ENCODE measurements at places on chromosomes 7 and 10.
A peak's percentile ranks its signal among the peaks of the same experiment; 100 is the strongest.

DNA sequence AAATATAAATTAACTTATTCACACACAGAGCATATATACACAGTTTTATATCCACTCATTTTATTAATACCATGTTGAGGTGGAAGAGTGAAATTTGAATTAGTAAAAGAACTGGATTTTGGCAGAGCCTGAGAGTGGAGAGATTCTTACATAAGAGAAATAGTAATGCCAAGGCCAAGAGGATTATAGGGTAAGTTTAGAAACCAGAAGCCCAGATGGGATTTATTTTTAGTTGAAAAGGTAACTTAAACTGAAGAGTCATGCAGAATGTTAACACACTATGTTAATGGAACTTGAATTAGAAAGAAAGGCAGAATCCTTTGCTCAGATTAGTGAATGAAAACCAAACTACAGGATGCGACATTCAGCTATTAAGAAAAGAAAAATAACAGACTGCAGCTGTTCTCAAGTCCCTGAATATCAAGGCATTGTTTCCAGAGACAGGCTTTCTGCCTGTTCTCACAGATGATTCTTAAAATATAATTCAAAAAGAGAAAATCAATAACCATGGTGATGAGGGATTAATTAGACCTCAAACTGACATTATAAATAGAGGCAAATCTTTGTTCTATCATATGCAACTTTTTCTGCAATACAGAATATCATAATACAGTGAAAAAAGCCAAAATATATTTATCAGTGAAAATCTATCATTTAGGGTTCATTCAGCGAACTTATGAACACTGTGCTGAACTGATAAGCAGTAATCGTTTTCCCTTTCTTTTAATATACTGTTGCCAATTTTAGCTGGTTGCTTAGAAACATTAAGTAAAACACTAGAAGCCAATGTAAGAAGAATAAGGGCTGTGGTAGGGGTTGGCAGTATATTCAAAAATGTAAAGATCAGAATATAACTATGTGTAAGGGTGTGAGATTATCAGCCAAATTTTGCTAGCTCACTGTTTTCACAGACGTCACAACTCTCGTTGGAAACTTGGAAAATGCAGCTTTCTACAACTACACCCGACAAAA lies 34.4 kb downstream of the HECTD2 start:
- DNase-seq: no peak

DNA sequence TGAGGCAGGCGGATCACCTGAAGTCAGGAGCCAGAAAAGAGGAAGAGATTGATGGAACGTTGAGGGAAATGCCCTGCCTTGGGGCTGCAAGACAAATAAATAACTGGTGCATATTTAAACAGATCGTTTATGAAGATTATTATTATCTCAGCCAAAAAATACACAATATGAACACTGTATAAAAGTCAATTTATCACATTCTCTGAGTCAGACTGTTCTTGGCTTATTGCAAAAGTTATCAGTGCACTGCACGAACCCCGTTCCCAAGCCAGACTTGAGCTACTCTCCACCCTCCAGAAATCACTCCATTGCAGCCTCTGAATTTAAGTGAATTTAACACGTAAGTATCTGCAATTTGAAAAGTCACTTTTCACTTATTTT lies 1.6 kb downstream of the DNMBP start:
- no peak for DNase-seq

DNA sequence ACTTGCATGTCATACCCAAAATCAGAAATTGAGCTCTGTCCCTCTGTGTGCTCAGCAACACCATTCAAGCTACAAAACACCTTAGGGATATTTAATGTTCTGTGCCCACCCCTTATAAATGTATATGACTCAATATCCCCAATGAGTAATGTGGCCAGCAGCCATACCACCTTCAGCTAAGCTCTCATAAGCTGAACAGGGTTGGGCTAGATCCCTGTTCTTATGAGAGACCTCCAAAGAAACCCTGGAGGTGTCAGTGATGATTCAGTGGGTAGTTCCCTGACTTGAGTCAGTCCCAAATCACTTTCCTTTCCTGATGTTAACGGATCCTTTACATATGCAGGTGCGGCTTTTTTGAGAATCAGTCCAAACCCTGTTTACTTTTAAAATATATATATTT lies 253.8 kb downstream of the CREB5 start:
- no peak for DNase-seq

GRCh38 chr7:7693881-7694280 lies 24.5 kb downstream of the RPA3 start:
- no peak for DNase-seq

GRCh38 chr7:16753102-16753931 lies at the start of gene TSPAN13:
TSS of gene TSPAN13 (plus strand) at chr7:16753755. CDS start at chr7:16753968, 213 bp downstream.
- DNase-seq: no peak

DNA sequence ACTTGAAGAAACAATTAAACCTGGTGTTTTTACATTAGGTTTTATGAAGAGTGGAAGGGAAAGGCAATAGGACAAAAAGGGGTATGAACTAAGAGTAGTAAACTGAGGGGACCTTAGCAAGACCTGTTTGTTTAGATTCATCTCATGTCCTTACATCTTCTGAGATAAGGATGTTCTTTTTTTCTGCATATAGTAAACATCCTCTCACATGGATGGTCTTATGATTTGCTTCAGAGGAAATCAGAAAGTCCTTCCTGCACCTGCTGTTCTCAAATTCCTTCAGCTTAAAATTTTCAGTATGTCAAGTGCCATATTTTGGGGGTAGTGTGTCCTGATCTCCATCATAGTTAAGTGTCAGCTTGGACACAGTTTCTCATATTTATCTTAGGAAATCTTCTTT lies 232.6 kb downstream of the ADK start:
- DNase-seq: no peak

- DNase-seq: no peak
These were observed 72.4 kb downstream of the MACC1 start for GRCh38 chr7:20144801-20145200.

GRCh38 chr7:98348726-98349474 lies 52.0 kb downstream of the BAIAP2L1 start:
- no peak for DNase-seq

- DNase-seq: no peak
These were observed 17.3 kb downstream of the DAGLB start for GRCh38 chr7:6430271-6430940.

- DNase-seq: no peak
These were observed 1.3 kb upstream of the HIP1 start for GRCh38 chr7:75739796-75740672.

GRCh38 chr10:93702210-93703001 lies at the start of gene FRA10AC1:
TSS of gene FRA10AC1 (minus strand) at chr10:93702592. CDS start at chr10:93700106, 2,486 bp downstream.
- peak; percentile 82 for DNase-seq

GRCh38 chr10:103780242-103781149 lies 74.9 kb downstream of the SH3PXD2A start:
- no peak for DNase-seq

DNA sequence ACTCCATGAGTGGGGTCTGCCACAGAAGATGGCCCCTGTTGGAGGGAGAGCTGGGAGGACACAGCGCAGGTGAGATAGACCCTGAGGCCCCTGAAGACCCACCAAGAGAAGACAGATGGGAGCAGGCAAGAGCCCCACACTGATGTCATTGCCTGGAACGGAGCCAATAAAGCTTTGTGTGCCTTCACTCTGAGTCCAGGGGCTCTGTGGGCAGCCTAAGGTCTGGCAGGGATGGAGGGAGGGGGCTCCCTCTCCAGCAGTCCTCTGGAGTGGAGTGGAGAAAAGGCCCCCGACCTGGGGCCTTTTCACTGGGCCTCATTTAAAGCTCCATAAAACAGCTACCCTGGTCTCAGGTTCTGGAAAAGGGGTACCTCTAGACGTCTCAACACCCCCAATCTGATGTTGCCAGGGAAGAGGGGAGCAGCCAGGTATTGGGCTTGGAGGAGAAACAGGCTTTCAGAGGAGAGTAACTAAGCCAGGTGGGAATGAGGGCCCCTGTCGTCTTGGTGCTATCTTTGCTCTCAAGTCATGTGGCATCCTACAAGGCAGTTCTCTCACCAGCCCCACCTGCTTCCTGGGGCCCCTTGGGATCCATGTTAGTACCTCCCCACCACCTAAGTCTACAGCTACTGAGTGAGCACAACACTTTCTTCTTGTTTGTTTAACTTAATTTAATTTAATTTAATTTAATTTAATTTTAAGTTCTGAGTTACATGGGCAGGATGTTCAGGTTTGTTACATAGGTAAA lies 1.4 kb downstream of the C10orf62 start:
- DNase-seq: no peak

DNA sequence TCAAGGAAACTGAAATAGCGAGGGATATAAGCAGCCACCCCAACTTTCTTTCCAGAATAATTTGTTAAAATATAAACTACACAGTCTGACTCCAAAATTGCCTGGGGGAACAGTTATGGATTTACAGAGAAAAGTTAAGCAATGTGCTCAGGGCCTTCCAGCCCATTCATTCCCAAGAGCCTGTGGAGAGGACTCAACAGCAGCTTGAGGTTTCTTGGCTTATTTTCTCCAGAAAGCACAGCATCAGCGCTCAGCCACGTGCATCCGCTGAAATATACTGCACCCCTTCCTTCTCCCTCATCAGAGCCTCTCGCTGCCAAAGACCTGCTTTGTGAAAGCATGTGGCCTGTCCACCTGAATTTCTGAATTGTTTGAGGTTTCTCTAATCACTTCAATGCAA lies 375.2 kb upstream of the VWC2 start:
- DNase-seq: no peak

- DNase-seq: peak; percentile 14
These were observed 36.6 kb downstream of the PRKCQ start for GRCh38 chr10:6543431-6544005.

GRCh38 chr10:99784016-99784726 lies 1.7 kb downstream of the ABCC2 start:
- DNase-seq: no peak

All from activated naive CD4-positive, alpha-beta T cell (primary cell).